ENCODE measurements at places on chromosomes 7 and 10.

- DNase-seq, result peak; percentile 79
These were observed at the start of gene CALHM1 for GRCh38 chr10:103458720-103459119. CALHM1 (minus strand) TSS chr10:103458900; CDS start chr10:103458751, 149 bp downstream.

DNA sequence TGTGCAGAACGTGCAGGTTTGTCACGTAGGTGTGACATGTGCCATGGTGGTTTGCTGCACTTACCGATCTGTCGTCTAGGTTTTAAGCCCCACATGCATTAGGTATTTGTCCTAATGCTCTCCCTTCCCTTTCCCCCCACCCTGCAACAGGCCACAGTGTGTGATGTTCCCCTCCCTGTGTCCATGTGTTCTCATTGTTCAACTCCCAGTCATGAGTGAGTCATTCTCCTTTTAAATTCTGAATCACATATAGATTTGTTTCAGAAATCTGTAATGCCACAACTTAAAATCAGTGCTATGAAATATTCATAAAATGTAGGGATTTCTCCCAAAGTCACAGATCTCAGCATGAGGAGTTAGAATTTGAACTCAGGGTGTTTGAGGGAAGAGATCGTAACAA lies 552.5 kb upstream of the MBL2 start:
- no peak for DNase-seq

- DNase-seq, result no peak
These were observed 119.0 kb upstream of the SORCS3 start for GRCh38 chr10:104521901-104522694.

- no peak for DNase-seq
These were observed 115.7 kb downstream of the TPK1 start for GRCh38 chr7:144720149-144720548.

GRCh38 chr10:102004376-102004775 lies 51.6 kb downstream of the ARMH3 start:
- no peak for DNase-seq

GRCh38 chr10:28113202-28113601 lies 114.3 kb upstream of the ODAD2 start:
- DNase-seq, result no peak

DNA sequence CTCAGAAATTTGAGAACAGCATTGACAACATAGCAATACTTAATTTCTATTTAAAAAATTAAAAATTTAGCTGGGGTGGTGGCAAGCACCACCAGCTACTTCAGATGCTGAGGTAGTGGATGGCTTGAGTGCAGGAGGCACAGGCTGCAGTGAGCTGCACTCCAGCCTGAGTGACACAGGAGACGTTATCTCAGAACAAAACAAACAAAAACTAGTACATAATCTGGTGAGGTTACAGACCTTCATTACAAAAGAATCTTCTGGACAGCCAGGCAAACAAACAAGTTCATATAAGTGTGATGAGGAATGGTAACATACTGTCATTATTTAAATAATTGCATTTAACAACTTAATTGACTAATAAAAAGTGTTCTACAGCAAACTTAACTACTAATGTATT lies 77.0 kb upstream of the OIT3 start:
- no peak for DNase-seq

GRCh38 chr7:69871213-69871885 lies 273.1 kb downstream of the AUTS2 start:
- DNase-seq, result no peak

GRCh38 chr10:2980116-2980515 lies 87.2 kb upstream of the PFKP start:
- DNase-seq, result no peak

DNA sequence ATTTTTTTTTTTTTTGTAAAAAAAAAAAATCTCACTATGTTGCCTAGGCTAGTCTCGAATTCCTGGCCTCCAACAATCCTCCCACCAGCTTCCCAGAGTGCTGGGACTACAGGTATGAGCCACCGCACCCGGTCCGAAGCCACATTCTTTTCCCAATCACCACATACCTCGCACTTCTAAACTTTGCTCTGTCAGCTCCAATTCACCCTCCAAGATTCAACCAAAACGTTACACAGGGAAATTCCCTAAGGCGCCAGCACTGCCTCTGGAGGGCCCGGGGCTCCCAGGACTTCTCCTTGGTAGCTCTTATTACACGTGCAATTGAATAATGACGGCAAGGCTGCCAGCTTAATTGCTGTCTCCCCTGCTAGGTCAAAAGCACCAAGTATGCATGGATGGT lies 10.3 kb upstream of the DNAAF5 start:
- DNase-seq, result no peak

- DNase-seq, result no peak
These were observed 373.5 kb downstream of the KCNMA1 start for GRCh38 chr10:77264107-77264506.

- DNase-seq, result no peak
These were observed 655.0 kb downstream of the SDK1 start for GRCh38 chr7:3955751-3956696.

DNA sequence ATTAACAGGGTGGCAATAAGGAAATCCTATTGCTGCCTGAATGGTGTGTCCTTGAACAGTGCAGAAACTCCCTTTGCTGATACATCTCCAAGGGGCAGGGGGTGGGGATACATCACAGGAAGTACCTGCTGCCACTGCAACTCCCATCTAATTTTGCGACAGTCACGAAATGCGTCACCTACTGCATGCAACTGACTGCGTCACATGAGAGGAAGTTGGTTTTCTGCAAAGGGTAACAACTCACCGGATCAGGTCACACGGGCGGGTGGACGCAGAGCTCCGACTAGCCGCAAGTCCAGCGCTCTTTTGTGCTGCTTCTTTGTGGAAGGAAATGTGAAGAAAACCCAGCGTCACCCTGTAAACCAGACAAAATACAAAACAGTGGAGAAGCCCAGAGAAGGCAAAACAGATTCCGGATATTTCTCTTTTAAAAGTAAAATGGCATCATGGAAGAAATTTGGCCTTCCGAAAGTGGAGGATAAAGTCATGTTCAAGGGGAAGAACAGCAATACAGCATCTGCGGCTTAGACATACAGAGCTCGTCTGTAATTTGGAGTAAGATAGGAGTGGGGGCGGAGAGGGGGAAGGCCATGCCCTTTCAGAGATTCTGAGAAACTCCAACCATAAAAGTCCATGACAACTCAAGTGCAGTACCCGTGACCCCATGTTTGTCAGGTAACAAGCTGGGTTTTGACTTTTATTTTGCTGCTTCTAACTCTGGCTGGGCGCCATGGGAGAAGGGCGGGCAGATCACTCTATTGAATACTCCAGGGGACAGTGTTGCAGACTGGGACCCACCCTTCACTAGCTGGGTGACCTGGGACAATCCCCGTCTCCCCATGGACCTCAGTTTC lies 32.3 kb upstream of the PLEKHS1 start:
- no peak for DNase-seq

Data from cerebellar cortex (tissue), 1 donor.